Pulmonary artery endothelial cell (primary cell): ENCODE measurements at places on chromosomes 6 and 20. TPM values are rescaled to one million over a fixed set of nuclear protein-coding genes. Genes with fewer than 3 reads are reported as not detected.

Gene ADGRB3
- not detected in 2 replicates for total RNA-seq

Gene RAET1G
- total RNA-seq, result 0.13 and 0.67 TPM in 2 replicates

Gene TLDC2
- total RNA-seq, result not detected in 2 replicates

Gene UBE2C
- 24.6 and 51.4 TPM in 2 replicates for total RNA-seq

DNA sequence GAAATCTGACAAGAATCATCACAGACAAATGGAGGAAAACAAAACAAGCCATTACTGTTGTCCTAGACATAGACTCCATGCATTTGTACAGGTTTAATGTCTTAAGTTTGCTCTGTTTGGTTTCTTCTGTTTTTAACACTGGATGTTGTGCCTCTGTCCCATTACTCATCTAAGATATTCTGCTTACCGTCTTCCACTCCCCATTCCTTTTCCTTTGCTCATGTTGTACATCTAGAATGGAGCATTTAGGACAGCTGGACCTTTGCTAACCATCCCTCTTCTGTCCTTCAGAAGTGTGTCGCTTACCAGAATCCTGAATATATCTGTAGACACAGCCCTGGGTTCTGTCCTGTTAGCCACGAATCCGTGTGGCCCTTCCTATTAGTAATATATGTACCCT lies 35.2 kb downstream of the RAB22A start:
- DNase-seq, result no peak

GRCh38 chr6:134816780-134817179 lies 133.1 kb downstream of the ALDH8A1 start:
- DNase-seq, result no peak

DNA sequence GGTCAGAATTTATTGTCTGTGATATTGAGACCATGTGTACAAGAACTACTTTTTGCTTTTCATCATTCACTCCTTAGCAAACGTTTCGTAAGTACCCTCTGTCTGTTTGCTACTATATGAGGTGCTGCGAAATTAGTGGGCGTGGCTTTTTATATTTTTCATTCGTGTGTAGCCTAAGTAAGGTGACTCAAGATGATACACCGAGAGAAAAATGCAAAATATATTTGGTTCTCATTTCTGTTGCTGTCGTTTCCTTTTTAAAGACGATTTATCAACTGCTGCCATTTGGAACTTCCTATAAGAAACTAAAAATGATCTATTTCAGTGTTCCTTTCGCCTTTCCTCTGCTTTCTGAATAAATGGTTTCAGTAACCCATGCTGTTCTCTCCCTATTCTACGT lies 61.2 kb downstream of the VAPB start:
- DNase-seq, result no peak

DNA sequence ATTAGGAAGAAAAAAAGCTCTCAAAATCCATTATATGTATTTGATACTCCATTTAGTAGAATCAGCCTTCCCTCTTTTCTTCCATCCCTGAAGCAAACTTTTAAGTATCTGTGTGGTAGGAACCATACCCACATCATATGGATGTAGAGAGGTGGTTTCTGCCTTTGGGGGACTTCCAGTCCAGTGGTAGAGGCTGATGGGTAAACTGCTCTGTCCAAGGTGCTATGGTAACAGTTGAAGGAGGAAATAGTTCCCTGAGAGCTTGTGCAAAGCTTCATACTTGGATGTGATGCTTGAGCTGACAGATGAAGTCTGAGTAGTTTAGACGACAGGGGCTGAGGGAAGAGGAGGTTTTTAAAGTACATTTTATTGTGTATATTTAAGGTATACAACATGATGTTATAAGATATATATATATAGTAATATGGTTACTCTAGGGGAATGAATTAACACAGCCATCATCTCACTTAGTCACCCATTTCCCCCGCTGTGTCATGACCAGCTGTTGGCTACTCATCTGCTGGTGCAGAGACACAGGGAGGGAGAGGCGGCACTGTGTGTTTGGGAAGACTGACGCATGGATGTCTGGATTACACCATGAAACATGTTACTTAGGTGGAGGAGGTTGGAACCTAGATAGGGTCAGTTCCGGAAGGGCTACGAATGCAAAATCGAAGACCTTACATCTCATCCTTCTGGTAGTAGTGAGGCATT lies 185.2 kb downstream of the FARS2 start:
- no peak for DNase-seq

- DNase-seq, result no peak
Observed at GRCh38 chr6:151576633-151577032, 82.8 kb downstream of the CCDC170 start.

- DNase-seq, result no peak
Observed at GRCh38 chr6:84953111-84953755, 188.8 kb upstream of the TBX18 start.

GRCh38 chr6:26550250-26550993 lies 12.3 kb downstream of the HMGN4 start:
- no peak for DNase-seq

DNA sequence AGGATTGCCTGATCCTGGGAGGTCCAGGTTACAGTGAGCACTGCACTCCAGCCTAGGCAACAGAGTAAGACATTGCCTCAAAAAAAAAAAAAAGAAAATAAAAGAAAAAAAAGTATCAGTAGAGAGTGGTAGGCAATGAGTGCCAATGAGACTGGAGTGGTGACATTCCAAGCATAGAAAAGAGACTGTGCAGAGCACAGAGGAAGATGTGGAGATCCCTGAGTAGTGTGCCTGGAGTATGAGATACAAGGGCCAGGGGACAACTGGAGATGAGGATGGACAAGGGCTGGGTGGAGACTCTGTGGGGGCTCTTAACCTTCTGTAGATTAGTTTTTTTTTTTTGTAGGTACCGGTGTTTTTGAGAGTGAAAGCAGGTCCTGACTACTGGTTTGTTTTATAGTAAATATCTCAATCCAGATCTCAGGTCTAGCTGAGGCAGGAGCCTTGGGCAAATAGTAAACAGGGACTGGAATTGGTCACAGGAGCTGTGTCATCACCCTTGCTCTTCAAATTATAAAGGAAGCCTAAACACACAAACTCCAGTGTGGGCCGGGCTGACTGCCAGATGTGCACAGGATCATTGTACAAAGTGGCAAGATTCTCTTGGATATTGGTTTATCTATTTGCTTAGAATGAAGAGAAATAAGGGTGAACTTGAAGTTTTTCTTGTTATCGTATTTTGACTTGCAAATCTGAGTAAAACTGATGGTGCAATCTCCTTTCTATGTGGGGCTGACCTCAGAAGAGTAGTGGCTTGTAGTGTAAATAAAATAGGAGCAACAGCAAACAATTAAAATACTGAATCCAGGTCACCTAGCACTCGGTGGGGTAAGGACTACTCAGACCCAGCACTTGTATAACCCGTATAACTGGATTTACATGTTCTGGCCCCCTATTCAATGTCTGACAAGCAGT lies 144.9 kb downstream of the SOX4 start:
- no peak for DNase-seq

- DNase-seq, result no peak
Observed at GRCh38 chr20:49312661-49313060, 34.8 kb upstream of the ZNFX1 start.

DNA sequence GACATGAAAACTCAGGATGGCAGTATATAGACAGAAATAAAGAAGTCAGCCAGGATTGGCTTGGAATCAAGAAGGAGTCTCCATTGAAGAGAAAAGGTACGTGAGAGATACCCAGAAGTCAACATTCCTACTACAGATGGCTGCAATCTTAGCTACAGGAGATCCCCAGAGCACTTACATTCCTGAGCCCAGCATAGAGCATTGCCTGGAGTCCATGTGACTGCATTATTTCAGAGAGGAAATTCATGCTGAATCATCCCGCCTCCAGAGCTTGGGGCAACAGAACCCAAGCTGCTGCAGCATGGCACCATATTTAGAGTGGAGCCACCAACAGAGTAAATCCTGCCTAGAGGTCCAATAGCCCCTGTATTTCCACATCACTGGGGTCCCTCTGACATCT lies 125.0 kb upstream of the GRIK2 start:
- no peak for DNase-seq
